ENCODE measurements at places on chromosomes 6 and 20.

DNA sequence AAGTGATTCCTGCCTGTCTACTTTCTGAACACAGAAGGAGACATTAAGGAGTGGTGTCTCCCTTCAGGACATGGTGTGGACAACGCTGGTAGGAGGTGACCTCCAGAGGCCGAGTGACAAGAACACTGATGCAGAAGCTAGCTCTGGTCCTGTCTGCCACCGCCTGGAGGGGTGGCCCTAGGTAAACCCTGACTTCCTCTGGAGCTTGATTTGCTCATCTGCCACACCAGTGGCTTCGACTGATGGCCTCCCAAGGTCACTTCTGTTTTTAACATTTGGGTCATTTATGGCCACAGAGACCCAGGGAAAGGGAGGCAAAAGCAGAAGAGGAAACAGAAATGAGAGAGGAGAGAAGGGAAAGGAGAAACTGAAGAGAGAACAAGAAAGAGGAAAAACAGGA, 49.4 kb upstream of the SLC22A23 start:
- DNase-seq: no peak

DNA sequence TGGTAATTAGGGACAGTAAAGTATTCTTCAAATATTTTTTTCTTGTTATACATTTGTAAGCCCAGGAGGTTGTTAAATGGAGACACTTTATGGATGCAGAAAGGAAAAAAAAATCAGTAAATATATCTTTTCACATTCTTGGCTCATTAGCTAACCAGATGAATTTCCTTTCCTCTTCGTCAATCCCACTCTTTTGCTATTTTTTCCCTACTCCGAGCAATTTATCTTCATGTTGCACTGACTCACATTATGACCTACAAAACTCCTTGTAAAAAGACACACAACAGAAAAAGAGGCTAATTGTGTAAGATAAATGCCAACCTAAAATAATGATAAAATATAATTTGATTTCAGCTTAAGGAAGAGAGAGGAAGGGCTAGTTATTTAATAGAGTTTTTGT, 472.9 kb upstream of the ZNF337 start:
- no peak for DNase-seq

- DNase-seq: no peak
These were observed 6.1 kb downstream of the SAMD3 start for GRCh38 chr6:130216620-130217019.

- DNase-seq: no peak
These were observed 53.9 kb downstream of the GTF2H5 start for GRCh38 chr6:158222066-158222465.
